ENCODE measurements at places on chromosomes 5 and 9.

DNA sequence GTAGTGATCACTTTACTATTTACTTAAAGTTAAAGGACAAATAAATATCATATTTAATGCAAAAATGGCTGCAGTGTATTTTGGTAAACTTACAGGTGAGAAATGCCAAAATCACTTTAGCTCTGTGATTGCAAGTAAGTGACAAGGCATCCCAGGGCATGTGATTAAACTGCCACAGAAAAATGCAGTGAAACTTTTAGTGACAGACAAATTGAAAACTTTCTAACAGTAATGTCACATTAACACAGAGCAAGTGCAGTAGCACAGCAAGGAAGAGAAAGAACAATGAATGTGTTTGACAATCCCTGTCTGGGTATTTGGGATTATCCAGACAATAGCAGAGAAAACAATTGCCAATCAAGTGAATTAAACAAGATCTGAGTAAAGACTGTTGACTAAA, 606.8 kb downstream of the SLCO4C1 start:
- DNase-seq = no peak

GRCh38 chr9:94112716-94113465, 28.6 kb downstream of the PTPDC1 start:
- DNase-seq = no peak

DNA sequence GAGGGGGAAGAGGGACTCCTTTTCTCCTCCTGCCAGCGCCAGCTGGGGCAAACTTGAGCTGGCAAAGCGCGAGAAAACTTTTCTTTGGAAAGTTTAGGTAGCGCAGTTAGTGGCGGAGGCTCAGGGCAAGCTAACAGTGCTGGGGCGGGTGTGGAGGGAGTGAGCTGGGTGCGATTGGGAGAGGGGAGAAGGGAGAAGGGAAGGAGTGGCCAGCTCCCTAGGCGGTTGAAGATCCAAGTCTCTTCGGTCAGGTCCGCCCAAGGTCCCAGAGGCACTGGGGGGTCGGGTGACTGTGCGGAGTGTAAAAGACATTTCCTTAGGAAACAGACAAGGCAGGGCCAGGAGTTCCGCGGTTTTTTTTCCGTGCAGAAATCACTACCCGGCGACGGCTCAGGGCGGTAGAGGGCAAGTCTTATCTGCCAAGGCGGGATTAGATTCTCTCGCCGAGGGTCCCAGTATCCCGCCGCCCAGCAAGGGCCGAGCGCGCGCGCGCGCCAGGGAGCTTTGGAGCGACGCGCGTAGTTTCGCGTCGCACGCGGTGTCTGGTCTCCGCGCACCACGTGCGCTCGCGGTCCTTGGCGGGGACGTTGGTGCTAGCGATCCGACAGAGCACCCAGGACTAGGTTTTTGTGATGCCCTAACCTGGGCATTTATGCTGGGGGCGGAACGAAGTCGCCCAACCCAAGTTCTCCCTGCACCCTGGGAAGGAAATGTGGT, 33.6 kb upstream of the NFIB start:
- DNase-seq = no peak

GRCh38 chr5:63602971-63603370, 359.3 kb downstream of the HTR1A start:
- DNase-seq = no peak

GRCh38 chr9:85941966-85942912, 1.3 kb downstream of the NAA35 start:
- DNase-seq = peak; percentile 23

DNA sequence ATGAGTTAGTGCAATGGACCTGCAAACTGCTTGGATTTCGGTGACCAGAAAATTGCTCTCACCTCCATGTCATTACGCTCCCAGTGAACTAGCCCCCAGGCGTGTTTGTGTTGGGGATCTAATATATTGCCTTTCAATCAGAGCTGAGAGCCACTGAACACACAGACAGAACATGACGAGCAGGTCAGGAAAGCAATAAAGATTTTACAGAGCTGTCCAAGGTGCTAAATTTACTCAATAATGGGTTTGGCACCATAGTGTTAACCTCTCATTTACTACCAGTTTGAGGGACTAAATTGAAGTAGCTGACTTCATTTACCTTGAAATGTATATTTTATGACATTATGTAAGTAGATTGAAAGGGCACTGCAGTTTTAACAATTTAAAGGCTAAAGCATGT, 383.0 kb downstream of the EBF1 start:
- DNase-seq = no peak

GRCh38 chr9:121107029-121107428, 32.3 kb downstream of the CNTRL start:
- no peak for DNase-seq

DNA sequence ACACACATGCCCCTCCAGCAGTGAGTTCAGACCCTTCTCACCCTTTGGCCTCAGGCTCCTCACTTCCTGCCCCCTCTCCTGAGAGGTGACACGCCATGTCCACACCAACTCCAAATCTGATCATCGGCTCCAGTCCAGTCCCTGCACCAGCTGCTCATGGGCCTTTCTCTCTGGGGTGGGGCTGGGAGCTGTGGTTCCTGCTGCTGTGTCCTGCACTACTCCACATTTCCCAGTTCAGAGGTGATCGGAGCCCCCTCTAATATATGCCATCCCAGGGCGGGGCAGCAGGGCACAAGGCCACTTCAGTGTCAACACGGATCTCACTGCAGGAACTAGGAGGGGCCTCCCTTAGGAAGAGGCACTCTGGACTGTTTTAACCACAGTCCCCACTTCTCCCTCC, 91.5 kb downstream of the ADAMTS2 start:
- DNase-seq = no peak

- DNase-seq = no peak
Observed at GRCh38 chr5:160083501-160083900, 35.7 kb downstream of the PWWP2A start.

GRCh38 chr5:177117441-177118045, 16.0 kb upstream of the NSD1 start:
- no peak for DNase-seq

DNA sequence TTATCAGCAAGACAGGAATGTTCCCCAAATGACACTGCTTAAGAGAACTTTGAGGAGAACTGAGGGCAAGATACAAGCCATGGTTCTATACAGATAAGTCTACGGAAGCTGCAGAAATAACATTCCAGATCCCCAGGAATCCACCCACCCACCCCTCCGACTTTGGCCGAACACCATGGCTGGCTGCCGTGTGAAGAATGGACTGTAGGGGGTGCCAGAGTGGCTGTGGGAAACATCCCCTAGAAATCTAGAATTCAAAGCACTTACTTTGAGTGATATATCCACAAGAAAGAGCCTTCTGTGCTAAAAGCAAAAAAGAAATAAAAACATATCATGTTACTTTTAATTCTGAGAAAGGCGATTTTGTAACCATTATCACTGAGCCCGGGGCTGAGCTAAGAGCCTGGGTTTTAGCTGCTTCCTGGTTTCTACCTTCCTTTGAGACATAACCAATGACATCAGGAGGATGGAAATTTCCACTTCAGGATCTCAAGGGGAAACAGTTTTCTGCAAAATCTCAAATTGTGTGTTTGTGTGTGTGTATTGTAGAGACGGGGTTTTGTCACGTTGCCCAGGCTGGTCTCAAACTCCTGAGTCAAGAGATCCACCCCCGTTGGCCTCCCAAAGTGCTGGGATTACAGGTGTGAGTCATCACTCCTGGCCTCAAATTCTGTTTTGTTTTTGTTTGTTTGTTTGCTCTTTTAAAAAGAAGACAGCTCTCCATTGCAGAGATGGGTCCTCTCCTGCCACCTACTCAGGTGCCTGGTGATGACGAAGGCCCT, 36.4 kb downstream of the GGTA1 start:
- DNase-seq = no peak

DNA sequence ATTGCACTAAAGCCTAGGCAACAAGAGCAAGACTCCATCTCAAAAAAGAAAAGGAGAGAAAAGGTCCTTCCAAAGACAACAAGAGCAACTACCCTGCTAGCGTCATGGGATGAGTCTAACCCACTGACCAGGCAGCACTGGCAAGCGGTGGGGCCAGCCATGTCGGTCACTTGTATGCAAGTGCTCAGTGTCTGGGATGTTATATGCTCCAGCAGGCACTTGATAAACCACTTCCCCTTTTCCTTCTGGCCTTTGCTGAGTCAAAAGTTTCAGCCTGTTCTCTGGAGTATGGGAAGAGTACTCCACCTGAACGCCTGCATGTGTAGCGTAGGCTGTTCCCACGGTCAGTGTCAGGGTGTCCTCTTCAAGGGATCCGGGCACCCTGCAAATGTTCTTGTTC, 9.2 kb upstream of the MXD3 start:
- no peak for DNase-seq

DNA sequence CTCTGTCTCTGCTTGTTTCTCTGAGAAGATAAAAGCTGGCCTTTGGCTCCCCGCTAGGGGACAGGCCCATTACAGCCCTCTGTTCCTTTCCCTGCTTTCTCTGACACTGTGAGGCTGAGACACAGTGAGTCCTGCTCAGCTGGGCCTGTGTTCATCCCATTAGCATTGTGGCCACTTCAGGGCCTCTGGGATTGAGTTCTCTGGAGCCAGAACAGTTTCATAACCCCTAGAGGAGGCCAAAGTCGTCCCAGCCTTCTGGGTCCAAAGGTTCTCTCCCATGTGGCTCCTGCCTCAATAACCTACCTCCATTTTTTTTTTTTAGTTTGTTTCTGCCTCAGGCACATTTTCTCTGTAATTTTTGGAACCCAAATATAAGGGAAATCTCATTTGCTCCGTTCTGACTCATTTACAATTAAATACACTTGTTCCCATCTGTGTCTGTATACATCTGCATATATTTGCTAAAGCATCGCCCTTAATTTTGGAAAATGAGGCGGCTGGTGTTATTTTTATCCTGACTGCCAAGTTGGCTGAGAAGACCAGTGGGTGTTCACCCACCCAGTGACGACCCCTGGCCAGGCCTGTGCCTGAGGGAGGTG, 27.3 kb upstream of the CTNNA1 start:
- no peak for DNase-seq

GRCh38 chr5:80600943-80601693, 31.0 kb upstream of the ANKRD34B start:
- DNase-seq = no peak

DNA sequence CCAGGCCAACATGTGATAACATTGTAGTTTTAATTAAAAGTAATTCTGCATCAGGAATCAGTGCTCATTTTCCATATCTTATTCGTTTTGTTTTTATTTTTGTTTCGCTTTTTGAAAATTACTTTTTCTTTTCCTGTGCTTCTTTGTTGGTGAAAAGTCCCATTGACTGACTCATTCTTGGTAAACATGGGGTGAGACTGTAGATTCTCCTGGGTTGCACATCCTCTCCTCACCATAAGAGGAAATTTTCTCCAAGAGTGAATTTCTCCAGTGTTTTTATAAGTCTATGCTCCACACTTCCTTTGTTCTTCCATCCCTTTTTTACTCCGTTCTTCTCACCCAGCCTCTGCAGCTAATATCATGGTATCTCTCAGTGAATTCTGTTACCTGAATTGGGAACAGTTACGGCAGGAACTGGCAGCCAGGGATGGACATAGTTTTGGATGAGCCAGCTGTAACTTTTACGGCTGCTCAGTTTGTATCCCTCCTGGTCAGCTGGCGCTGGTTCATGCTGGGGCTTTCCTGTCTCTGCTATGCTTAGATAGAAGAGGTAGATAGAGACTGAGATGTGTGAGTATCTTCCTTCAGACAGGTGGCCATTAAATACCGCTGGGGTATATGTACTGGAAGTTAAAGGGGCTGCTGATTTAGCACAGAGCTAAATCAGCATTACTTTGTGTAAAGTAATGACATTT, 80.0 kb downstream of the MAN2A1 start:
- DNase-seq = no peak

GRCh38 chr9:536597-537511, 304.6 kb upstream of the DMRT1 start:
- no peak for DNase-seq

DNA sequence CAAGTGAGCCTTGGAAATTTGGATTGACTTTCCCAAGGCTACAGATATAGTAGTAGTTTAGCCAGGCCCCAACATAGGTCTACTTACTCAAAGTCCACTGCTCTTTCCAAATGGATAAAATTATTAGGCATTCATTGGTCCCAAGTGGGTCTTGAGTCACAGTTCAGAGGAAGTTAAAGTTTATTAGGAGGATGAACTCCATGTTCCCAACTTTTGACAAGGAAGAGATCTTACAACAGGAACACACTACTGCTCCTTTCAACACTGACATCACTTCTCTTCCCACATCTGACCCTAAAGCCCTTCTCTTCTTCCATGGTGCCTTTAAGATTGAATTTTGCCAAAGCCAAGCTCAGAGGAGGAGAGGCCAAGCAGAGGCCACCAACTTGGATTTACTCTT, 234.5 kb upstream of the TRIM32 start:
- DNase-seq = no peak

GRCh38 chr5:142669477-142669876, 16.4 kb downstream of the FGF1 start:
- no peak for DNase-seq

- DNase-seq = no peak
Observed at GRCh38 chr5:1410156-1411014, 34.9 kb downstream of the SLC6A3 start.

- no peak for DNase-seq
Observed at GRCh38 chr5:130796902-130797301, 368.2 kb downstream of the HINT1 start.

DNA sequence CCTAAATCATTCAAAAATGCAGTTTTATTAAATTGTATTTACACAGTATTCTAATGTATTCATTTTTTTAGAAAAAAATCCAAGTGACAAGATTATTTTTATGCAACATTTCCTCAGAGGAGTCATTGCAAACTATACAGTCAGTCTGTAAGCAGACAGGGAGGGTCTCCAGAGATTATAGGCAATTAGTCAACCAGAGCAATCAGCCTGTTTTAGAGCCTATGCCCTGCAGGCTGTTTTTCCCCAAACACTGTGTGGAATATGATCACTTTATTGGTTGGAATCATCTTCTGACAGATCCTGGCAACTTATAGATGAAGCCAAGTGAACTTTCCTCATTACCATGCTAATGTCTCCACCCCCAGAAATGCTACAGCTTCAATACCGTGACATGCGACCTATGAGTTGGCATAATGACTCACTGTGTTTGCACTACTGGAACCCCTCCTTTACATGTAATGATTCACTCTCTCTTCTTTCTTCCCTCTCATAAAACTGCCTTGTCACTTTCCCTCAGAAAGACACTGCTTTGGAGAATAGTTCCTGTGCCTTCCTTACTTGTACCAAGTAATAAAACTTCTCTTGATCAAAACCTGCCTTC, 577.7 kb upstream of the FTMT start:
- DNase-seq = no peak

DNA sequence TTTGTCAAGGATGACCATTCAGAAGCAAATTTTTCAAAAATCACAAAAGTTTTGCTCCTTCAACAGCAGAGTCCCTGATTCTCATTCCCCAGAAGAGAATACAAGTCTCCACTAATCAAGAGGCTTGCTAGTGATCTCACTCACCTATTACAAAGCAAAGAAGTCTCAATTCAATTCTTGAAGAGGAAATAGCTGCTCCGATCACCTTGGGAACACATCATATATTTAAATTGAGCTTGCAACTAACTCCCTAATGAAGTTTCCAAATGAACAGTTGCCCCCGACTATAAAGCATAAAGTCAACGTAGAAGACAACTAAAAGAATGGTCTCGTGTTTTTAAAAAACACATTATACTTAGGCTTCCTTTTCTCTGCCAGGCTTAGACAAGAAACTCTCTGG, 1.6 kb downstream of the LIFR start:
- no peak for DNase-seq

- no peak for DNase-seq
Observed at GRCh38 chr5:89349246-89349980, 466.4 kb upstream of the MEF2C start.

GRCh38 chr5:148559461-148559860, 94.9 kb downstream of the HTR4 start:
- peak; percentile 13 for DNase-seq

All from prostate gland (tissue), 2 donors.